ENCODE measurements at places on chromosomes 2 and 18.
A peak's percentile ranks its signal among the peaks of the same experiment; 100 is the strongest.

GRCh38 chr2:200839513-200839912 lies 24.9 kb downstream of the CLK1 start:
- DNase-seq, result no peak

- DNase-seq, result no peak
These were observed 276.7 kb downstream of the PLCL1 start for GRCh38 chr2:198080879-198081765.

DNA sequence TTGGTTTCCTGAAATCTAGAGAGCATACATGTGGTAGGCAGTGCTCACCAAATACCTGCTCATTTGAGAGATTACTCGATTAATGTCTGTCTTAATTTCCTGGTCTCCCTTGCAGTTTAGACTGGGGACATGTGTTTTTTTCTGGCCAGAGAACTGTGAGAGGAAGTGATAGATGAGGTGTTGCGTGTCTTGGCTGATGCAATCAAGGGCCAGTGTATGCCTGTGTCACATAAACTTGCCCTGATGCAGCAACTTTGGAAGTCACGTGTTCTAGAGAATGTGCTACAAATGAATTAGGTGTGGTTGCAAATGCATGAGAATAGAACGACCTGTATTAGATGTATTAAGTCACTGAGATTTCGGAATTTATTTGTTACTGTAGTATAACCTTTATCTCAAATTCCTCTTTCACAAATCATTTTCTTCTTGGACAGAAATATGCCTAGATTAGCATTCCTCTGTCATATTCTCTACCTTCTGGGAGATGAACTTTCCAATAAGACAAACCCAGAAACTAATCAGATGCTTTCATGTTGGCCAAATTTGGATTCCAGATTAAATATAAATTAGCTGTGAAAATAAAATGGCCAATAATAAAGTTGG lies 9.9 kb upstream of the IL1A start:
- DNase-seq, result no peak

- no peak for DNase-seq
These were observed 16.4 kb downstream of the ANKRD29 start for GRCh38 chr18:23646282-23646681.

- DNase-seq, result no peak
These were observed 233.4 kb upstream of the CNTNAP5 start for GRCh38 chr2:123791684-123792083.

- no peak for DNase-seq
These were observed 317.6 kb downstream of the EIPR1 start for GRCh38 chr2:3060049-3060448.

DNA sequence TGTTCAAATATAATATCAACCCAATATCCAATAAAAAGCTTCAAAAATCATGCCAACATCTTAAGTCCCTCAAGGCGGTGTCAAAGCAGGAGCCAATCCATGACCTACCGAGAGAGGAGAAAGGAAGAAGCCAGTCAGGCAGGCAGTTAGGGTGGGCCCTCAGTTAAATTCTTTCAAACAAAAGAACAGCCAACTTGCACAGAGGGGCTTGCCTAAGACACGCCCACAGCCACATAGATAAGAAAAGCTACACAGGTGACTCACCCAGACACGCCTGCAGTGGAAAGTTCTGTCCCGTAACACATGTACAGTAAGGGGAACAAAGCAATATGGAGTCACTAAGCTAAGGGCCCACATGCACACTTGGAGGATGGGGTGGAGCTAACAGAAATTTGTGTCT lies 61.3 kb downstream of the SP110 start:
- DNase-seq, result no peak

DNA sequence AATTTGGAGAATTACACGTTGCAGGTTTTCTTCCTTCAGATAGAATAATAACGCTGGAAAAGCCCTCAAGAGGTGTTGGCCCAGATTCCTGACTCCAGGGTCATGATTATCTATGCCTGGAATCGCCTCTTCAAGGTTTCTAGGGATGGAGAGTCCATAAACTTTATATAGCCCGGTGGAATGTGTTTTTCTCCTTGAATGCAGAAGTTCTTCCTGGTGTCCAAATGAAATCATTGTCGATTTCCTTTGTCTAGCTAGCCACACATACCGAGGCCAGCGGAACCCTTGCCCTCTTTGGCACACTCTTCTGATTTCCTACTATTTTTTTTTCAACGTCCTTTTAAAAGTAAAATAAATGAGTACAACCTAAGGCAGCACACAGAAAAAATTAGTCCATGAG lies 117.8 kb downstream of the PID1 start:
- no peak for DNase-seq

GRCh38 chr2:28362991-28363521 lies 29.6 kb upstream of the FOSL2 start:
- no peak for DNase-seq

GRCh38 chr18:28715206-28715605 lies 538.3 kb upstream of the CDH2 start:
- DNase-seq, result no peak

DNA sequence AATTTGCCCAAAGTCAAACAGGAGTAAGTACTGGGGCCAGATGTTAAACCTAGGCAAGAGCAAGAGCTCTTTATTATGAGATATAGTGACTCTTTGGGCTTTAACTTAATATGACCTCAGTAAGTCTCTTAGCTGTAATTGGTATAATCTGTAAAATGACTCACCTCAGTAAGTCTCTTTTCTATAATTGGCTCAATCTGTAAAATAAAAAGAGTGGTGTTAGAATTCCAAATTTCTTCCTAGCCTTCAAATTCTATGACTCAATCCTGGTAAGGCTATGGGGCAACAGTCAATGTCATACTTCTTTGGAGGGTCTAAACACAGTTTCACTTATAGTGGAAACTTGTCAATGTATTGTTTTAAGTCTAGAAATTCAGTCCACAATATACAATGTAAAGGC lies 1608.9 kb upstream of the PIK3C3 start:
- no peak for DNase-seq

DNA sequence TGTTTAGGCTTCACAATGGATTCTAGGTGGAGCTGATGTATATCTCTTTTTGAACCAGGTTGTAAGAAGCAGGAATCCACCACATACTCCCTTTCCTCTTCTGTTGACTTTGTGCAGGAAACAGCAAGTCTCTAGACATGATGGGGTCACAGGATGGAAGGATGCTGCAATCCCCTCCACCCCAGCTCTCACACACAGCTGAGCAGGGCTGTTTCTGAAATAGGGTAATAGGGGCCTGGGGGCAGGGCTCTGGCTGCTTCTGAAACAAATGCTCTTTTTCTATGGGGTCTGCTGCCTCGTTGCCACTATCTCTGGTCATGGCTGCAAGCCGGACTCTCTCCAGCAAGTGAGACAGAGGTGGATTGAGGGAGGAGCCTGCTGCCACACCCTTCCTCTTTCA lies 148.9 kb downstream of the SOX11 start:
- no peak for DNase-seq

DNA sequence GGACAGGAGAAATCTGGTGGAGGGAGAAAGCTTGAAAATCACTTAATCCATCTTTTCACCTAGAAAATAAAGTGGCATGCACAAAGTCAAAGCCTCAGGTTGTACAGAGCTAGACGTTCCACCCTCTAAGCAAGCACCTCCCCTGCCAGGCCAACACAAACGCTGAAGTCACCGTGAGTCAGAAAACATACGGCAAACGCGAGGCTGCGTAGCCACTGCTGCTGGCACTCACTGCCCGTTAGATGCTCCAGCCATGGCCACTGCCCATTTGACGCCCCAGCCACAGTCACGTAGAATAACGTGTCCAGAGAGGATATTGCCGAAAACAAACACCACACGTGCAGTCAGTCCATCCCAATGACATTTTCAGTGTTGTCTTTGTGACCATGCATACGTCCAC lies 209.7 kb upstream of the PXDN start:
- no peak for DNase-seq

DNA sequence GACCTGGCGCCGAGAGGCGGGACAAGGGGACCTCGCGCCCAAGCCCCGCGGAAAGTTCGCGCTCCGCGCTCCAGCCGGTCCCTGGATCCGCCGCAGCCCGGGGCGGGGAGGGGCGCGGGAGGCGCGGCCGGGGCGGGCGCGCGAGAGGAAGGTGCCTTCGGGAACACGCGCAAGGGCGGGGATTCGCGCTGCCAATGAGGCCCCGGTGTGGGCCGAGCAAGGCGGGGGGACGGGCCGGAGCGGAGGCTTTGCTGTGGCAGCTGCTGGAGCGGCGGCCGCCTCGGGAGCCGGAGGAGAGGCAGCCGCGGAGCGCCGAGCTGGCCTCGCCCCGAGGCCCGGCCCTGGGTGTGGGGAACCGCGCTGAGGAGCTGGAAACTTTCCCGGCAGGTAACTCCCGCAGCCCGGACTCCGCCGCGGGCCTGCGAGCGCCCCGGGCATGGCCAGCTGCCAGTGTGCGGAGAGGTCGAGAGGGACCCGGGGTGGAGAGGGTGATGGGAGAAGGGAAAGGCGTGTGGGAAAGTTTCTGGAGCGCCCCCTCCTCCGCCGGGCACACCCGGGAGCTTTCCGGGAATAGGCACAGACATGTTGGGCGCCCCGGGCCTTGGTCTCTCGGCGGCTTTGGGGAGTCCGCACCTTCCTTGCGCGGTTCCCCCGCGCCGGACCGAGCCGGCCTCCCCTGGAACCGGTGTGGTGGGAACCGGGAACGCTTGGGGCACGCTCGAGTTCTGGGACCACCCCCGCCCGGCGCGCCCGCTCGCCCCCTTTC lies at the start of gene TANC1:
TSS of gene TANC1 (plus strand) at position 245 of the 766 bp plus-strand sequence. CDS start 97,271 bp downstream, outside the sequence.
- DNase-seq, result peak; percentile 32

DNA sequence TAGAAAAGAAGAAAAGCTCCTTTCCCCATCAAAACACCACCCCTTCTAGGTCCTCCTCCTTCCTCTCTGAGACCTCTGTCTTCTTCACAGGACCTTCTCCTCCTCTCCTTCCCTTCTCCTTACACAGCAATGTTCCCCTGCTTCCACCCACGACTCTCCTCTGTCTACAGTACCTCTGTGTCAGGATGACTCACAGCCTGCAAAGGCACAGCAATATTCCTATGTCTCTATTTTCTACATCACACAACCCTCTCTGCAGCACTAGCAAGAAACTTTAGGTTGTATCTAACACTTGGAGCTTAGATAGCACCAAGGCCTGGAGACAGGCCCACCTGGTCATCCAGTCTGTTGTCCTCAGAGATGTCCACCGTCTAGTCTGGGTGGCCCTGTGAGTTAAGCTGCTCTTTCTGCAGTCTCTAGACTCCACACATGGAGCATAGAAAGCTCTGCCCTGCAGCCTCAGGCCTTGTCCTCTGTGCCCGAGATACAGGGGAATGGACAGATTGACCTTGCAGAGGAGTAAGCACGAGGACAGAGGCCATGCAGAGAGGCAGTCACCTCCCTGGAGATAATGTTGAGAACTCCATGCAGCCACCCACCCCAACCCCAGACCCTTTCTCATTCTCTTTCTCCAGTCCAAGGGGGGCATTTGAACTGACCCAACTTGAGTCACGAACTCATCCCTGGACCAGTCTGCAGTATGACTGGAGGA lies 212.0 kb downstream of the TNS1 start:
- DNase-seq, result no peak

- DNase-seq, result no peak
These were observed 65.2 kb upstream of the CCDC195 start for GRCh38 chr2:224781400-224781799.

GRCh38 chr18:69216321-69216720 lies 184.4 kb upstream of the DOK6 start:
- DNase-seq, result no peak

- DNase-seq, result no peak
These were observed 264.7 kb upstream of the ID2 start for GRCh38 chr2:8416849-8417832.

DNA sequence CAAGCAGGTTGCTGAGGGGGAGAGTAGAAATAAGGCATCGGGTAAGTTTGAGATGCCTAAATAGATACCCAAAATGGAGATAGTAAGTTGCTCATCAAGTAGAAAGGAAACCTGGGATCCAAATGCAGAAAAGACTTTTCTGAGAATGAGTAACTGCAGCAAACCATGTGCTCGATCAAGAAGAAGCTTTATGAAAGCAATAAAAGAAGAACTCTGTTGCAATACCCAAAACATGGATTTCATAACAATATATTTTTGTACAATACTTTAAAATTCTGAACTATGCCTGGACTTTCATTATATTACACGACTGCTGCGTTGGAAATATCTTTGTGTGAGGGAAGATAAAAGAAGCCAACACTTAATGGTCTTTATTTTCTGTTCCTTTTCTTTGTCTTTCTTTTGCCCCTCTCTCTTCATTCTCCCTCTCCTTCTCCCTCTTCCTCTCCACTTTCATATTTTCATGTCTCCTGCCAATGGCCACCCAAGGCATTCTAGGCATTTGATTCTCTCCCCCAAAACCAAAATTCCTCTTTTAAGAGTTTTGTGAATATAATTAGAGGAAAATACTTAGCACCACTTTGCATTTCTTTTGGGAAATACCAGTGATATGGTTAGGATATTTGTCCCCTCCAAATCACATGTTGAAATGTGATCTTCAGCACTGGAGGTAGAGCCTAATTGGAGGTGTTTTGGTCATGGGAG lies 257.6 kb downstream of the MREG start:
- no peak for DNase-seq

Measured in D721Med (cell line).